ENCODE measurements at places on chromosomes 1 and 21. TPM values are rescaled to one million over a fixed set of nuclear protein-coding genes. Genes with fewer than 3 reads are reported as not detected.

- no peak for DNase-seq
Measured at GRCh38 chr21:44583800-44584147, 3.4 kb upstream of the KRTAP10-5 start.

GRCh38 chr1:220432408-220432807, 95.5 kb upstream of the MARK1 start:
- DNase-seq, result no peak

DNA sequence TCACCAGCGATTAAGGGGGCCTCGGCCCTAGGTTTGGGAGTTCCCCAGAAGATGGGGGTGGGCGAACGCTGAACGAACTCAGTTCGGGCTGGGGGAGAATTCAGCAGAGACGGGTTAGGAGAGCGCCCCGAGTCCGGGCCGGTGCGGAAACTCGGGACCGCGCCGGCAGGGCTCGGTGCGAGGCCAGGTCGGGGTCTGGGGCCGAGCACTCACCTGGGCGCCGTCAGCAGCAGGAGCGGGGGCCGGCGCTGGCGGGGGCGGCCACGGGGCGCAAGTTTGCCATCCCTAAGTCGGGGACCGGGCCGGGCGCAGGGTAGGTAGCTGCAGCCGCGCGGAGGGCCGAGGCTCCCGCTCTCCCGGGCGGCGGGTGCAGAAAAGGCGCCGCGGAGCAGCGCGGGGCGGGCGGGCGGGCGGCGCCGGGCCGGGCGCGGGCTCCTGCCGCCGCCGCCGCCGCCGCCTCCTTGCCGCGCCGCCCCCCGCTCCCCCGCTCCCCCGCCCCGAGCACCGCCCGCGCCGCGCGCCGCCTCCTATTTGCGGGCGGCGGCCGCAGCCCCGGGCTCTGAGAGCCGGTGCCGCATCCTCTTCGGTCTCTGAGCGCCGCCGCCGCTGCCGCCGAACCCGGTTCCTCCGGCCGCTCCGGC, 349 bp downstream of the ADGRB2 start:
- no peak for DNase-seq

GRCh38 chr21:42512346-42513034, 1.2 kb upstream of the SLC37A1 start:
- DNase-seq, result no peak

DNA sequence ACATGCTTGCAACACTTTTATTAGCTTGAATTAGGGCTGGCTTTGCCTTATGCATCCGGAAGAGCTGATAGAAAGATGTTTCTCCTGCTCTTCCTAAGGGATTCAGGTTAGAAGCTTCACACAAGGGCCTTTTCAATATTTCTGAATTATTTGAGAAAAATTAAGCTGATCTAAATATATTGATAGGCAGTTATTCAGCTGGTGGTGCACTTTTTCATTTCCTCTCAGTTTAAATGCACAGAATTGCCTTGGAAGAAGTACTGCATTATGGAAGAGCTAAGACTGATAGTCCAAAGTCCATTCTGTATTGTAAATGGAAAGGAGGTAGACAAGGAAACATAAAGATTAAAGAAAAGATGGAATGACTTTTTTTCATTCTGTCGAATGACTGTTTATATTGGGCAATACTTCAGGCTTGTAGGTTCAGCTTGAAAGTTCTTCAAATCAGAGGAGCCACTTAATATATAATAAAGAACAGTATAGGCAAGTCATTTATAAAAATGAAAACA, 398.4 kb upstream of the B3GALT2 start:
- no peak for DNase-seq

DNA sequence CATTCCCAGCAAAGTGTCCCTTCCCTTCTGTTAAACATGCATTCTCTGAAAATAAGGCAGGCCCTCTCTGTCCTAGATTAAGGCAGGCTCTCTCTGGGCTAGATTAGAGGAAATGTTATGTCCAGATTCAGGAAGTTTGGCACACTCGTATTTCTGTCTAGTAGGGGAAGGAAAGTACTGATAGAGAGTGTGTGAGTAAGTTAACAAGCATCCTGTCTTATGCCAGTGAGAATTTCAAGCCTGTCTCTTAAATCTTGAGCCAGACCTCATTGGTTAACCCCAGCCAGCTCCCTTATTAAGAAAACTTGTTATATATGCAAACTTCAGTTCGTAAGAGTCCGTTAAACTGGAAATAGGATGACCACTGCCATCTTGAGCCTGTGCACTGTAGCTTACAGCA, 31.6 kb downstream of the IGSF5 start:
- no peak for DNase-seq

DNA sequence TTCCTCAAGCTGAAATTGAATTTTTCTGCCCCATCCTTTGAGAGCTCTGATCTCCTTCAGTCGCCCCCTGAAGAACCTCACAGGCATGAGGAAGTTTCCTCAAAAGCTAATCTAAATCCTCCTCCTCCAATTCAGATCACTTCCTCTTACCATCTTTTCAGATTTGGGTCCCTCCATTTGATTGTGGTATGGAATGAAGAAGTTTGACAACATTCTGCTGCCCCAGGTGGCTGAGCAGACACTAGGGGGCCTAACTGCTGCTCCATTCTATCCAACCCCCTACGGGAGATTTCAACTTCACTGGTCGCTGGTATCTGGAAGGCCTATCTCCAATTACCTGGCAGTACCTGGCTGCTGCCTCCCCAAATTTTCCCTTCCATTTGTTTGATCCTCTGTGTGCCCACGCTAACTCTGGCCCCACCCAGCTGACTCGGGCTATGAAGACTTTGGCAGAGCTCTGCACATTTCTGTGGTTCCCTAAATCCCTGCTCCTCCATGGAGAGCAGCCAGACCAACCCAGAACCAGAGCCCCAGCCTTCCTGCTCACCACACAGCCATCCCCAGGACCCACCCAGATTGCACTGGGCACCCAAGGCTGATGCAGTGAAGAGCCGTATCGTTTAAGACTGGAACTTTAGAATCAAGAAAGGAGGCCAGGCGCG, 7.8 kb downstream of the IRF6 start:
- no peak for DNase-seq

Gene DYNLT4
- not detected for polyA plus RNA-seq

Gene ETNK2
- polyA plus RNA-seq, result 22.2 TPM
